ENCODE measurements at places on chromosomes 5 and 9.

DNA sequence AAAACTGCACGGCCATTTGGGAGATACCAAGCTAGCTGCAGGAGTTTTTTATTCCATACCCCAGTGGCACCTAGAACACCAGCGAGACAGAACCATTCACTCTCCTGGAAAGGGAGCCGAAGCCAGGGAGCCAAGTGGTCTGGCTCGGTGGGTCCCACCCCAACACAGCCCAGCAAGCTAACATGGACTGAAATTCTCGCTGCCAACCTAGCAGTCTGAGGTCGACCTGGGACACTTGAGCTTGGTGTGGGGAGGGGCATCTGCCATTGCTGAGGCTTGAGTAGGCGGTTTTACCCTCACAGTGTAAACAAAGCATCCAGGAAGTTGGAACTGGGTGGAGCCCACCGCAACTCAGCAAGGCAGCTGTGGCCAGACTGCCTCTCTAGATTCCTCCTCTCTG lies 108.9 kb upstream of the CHD1 start:
- DNase-seq = no peak

DNA sequence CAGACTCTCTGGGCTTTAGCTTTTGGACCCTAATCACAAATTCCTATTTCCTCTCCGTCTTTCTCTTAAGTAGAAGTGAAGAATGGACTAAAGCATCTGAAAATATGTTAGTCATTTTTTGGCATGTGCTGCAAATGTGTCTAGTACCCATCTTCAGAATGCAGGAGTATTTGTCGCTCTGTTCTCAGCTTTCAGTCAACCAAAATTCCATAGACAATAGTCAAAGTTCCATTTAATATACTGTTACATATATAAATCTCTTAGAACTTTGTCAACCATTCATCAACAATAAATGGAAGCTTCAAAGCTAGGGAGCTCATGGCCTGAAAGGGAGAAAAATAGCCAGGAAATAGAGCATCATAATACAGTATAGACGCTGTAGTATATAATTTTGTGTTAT lies 509.4 kb downstream of the BNC2 start:
- DNase-seq = no peak

GRCh38 chr5:176703857-176704256 lies 56.6 kb downstream of the TSPAN17 start:
- no peak for DNase-seq

DNA sequence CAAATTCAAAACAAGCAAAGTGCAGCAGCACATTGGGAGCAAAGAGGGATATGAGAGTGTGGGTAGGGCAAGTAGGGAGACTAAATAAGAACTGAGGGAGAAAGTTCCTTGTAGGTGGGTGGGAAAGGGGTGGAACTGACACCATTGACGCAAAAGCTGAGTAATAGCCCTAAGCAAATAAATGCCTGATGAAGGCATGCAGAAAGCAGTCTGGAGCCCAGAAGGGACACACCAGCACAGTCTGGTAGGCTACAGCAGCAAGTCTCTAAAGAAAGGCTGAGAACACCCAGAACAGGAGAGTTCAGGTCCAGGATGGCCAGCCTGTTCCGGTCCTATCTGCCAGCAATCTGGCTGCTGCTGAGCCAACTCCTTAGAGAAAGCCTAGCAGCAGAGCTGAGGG lies at the start of gene INSL4:
Gene INSL4 (plus strand): TSS at position 208 of the 400 bp plus-strand sequence. CDS start 105 bp downstream, at position 313.
- no peak for DNase-seq

DNA sequence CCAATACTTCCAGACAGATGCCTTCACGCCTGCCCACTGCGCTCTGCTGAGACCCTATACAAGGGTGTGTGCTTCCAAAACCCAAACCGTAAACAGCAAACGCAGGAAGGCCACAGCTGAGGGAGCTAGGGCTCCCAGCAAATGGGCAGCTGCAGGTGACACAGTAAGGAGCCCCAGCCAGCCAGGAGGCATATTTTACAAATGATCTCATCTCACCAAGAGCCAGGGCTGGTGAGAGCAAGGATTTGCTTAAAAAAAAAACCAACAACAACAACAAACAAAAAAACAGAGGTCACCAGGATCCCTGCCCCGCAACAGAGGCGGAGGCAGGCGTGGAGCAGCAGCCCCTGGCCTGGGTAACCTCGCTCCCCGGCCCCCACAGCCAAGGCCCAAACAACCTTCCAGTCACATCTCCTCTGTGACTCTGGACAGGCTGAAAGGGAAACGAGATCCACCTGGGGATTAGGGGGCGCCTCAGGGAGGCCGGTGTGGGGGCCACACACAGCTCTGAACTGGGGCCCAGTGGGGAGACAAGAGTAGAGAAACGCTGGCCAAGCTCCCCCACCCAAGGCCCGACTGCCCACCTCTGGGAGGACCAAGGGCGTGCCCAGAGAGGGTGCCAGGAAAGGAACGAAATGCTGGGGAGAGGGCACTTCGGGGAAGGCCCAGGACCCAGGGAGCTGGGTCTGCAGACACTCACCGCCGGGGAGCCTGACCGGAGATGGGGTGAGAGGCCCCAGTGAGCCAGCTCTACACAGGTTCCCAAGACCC lies 3.3 kb downstream of the NACC2 start:
- no peak for DNase-seq

GRCh38 chr5:41925555-41925951 lies 472 bp downstream of the FBXO4 start:
- DNase-seq = no peak

DNA sequence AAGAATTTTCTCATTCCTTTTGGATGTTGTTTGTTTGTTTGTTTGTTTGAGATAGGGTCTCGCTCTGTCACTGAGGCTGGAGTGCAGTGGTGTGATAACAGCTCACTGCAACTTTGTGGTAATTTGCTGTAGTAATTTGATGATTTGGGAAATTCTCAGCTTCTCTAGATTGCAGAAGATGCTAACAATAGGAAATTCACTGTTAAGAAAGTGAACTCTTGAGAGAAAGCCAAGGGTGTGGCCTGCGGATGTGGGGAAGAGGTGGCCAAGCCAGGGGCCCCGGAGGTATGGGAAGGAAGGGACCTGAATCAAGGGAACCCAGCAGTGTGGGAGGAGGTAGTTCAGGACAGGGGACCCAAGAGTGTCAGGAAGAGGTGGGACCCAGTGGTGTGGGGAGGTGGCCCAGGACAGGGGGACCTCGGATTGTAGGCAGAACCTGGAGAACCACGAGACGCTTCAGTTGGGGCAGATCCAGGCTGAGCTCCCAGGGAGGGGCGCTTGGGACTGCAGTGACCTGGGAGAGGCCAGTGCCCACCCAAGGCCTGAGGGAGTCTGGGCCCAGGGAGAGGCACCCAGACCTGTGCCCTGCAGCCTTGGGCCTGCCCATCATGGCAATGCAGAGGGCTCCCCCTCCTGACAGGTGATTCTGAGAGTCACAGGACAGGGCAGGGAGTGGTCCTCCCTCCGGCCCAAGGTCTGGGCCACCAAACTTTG lies 5.6 kb upstream of the LCN2 start:
- no peak for DNase-seq

DNA sequence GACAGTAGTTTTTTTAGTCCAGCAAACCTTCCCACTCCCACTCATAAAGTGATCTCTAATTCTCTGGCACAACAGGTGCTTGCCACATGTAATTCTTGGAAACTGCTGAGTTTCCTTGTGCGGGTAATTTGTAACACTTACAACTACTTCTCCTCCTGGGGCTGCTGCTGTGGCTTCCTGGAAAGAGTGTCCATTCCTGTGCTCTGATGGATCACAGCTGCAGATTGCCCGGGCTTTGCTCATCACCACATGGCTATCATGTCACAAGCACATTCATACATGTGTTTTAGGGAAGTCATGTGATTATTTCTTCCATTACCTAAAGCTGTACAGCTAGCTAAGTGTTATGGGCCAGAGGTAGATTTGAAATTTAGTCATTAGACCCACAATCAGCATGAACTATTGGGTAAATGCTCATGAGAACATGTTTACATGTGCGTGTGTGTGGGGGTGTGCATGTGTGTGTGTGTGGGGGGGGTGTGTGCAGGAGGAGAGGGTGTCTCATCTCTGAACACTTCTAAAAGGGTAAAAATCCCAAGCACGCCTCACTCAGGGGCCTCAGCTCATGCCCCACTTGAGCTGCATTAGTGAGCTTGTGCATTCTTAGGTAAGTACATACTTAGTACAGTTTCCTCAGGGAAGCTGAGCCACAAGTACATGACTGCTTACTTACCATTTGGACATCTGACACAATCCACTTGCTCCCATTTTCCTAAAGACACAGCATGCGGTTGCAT lies 118.1 kb upstream of the CCDC112 start:
- no peak for DNase-seq

- no peak for DNase-seq
Observed at GRCh38 chr5:4295663-4296339, 700.2 kb downstream of the IRX1 start.

DNA sequence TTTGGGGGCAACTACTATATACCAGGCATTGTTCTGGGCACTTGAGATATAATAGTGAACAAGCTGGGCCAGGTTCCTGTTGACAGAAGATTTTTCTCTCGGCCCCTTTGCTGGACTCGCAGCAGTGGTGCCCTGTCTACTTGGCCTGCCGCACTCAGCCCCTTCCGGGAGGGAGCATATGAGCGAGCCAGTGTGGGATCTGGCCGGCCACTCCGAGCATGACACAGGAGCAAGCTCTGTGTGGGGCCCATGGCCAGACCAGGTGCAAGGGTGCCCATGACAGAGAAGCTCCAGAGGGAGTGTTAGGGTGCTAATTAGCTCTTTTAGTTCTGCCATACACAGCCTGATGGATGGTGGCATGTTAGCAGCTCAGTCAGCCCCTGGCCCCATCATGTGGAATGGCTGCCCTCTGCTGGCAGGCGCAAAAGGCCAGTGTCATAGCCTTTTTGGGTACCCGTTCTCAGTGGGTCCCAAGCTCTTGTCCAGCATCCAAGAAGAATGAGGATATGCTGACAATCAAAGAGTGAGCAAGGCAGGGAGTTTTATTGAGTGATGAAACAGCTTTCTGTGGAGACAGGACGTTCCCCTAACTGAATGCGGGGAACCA lies 9.3 kb upstream of the KIF4B start:
- no peak for DNase-seq

- DNase-seq = no peak
Observed at GRCh38 chr9:76032038-76032796, 141.7 kb downstream of the PCSK5 start.

DNA sequence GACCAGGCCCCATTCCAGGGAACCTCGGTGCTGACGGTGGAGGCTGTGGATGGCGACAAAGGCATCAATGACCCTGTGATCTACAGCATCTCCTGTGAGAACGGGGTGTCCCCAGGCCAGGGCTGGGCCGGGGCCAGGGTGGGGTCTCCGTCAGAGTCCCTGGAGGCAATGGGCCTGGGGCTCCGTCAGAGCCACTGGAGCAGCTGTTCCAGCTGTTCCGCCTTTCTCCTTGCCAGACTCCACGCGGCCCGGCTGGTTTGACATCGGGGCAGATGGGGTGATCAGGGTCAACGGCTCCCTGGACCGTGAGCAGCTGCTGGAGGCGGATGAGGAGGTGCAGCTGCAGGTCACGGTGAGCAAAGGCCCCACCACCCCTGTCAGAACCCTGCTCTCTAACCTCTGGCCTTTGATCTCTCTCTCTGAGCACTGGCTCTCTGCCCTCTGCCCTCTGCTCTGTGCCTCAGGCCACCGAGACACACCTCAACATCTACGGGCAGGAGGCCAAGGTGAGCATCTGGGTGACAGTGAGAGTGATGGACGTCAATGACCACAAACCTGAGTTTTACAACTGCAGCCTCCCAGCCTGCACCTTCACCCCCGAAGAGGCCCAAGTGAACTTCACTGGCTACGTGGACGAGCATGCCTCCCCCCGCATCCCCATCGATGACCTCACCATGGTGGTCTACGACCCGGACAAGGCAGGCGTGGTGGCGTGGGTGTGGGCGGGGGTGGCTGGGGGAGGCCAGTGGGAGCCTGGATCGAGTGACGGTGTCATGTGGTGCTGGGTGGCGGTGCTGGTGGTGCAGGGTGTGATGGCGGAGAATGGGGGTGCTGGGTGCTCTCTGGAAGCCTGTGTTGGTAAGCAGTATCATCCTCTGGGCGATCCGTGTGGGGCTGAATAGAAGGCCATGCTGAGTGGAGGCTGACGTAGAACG lies 26.6 kb downstream of the CDHR2 start:
- DNase-seq = no peak

- no peak for DNase-seq
Observed at GRCh38 chr5:157657516-157657915, 5.3 kb upstream of the SOX30 start.

GRCh38 chr5:90440644-90441043 lies 31.1 kb upstream of the CETN3 start:
- no peak for DNase-seq

DNA sequence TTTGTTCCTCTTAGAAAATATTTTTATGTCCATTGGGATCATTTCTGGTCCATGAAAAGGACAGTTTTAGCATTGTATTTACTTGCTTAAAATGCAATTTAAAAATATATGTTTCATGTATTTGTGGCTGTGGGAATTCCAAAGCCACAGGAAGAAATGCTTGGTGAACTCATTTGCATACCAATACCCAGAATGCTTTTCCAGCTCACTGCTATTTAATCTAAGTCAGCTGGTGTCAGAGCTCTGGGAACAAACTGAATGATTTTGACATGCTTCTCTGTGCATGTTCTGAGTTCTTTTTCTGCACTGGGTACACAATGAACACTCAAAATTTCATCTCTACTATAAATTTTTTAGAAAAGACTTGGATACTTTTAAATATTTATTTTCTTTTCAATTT lies 482.8 kb upstream of the ARRDC3 start:
- DNase-seq = no peak

DNA sequence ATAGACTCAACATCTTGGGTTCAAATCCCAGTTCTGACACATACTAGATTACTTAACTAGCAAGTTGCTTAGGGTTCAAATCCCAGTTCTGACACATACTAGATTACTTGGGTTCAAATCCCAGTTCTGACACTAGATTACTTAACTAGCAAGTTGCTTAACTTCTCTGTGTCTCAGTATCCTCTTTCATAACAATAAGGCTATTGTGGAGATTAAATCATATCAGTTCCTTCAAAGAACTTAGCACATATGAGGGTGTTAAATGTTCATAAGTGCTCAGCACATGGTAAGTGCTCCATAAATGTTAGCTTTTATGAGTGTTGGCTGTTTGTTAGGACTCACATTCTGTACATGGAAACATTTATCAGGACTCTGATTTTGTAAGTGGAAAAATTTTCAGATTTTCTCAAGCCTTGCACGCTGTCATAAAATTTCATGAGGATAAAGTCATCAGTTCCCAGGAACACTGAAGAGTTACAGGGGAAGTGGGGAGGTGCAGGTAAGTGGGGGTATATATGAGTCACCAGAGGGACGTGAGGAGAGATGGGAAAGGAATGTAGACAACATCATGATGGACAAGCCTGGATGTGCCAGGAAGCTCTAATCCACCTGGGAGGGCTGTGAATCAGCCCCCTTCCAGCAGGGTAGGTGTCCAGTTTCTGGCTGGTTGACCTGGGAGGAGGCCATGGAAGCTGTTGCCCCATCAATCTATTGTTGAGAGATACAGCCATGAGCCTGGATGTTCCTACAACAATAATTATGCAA lies 532.2 kb upstream of the WWC1 start:
- DNase-seq = no peak

- no peak for DNase-seq
Observed at GRCh38 chr9:126702151-126703001, 88.6 kb downstream of the LMX1B start.

DNA sequence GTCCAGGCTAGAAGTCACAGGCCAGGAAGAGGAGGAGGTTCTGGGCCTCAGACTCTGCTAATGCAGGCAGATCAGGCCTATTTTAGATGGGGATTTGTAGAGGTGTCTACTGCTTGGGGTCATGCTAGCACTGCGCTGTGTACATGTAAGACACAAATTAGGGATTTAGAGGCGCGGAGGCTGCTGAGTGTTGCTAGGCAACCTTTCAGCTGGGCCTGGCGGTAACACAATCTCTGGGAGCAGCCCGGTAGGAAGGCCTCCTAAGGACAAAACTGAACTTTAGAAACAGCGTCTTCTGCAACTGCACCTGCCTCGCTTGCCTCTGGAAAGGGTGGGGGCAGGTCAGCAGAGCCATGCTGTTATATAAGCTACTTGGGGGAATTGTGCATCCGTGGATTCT lies 147.9 kb downstream of the MACROH2A1 start:
- DNase-seq = peak; percentile 67
